ENCODE measurements at places on chromosomes 11 and 22.

- peak; percentile 67 for DNase-seq
These were observed 5.6 kb upstream of the SYT8 start for GRCh38 chr11:1829039-1829820.

DNA sequence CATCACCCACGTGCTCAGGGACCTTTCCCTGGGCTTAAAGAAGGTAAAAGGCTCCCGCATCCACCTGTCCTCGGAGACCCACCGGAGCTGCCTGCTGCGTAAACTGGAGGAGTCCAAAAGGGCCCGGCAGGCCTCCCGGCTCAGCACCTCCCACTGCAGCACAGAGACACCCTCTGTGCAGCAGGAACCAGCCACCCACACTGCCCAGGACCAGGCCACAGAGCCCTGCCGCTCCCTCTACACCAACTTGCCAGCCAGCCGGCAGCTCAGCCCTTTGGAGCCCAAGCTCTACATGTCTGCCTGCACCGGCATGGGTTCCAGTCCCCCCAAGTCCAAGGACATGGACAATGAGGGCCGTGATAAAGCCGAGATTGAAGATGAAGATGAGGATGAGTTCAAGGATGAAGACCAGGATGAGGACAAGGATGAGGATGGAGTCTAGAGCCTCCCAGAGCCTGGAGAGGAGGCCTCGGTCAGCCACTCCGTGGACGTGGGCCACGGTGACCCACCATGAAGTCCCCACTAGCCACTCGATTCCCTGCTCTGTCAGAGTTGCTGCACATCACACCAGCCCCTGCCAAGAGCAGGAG is 4.2 kb downstream of the CCDC116 start:
- no peak for DNase-seq

- no peak for DNase-seq
These were observed 16.4 kb upstream of the CSRP3 start for GRCh38 chr11:19218216-19218615.

DNA sequence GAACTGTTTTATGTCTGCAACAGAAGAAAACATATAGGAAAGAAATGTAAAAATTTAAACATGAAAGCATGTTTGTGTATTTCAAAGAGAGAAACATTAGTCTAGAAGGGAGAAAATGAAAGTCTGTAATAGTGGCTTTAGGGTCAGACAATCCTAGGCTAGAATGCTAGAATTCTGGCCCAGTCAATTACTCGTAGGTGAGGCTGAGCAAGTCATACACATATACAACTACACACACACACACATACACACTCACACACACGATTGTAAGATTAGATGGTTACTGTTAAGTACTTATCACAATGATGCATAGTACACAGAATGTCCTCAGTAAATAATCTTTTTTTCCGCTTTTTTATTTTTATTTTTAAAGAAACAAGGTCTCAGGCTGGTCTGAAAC is 37.7 kb upstream of the PCF11 start:
- no peak for DNase-seq

GRCh38 chr22:37379085-37379484 is 48.2 kb downstream of the ELFN2 start:
- no peak for DNase-seq

DNA sequence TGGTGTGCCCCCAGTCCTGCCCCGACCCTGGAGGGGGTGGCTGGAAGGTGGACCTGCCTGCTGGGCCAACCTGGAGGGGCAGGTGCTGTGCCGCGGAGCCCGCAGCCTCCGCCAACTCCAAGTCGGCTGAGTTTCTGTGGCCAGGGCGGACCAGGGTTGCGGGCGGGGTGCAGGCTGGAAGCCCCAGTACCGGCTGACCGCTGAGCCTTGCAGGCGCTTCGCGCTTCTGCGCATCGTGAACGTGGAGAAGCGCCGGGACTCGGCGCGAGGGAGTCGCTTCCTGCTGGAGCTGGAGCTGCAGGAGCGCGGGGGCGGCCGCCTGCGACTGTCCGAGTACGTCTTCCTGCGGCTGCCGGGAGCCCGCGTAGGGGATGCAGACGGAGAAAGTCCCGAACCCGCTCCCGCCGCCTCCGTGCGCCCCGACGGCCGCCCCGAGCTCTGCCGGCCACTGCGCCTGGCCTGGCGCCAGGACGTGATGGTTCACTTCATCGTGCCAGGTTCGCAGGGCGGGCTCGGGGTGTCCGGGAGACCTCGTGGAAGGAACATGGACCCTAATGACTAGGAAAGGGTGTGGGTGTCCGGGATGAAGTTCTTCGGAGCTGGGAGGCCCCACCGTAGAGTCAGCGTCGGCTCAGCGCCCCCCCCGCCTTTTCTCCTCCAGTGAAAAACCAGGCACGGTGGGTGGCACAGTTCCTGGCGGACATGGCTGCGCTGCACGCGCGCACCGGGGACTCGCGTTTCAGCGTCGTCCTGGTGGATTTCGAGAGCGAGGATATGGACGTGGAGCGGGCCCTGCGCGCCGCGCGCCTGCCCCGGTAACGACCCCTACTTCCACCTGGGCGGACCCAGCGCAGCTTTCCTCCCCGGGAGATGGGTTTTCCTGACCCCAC is 10.2 kb downstream of the B4GALNT4 start:
- no peak for DNase-seq

- DNase-seq: peak; percentile 86
These were observed 16.6 kb upstream of the ARHGAP8 start for GRCh38 chr22:44735518-44736428.

GRCh38 chr11:130772266-130773227 is 143.7 kb downstream of the SNX19 start:
- DNase-seq: no peak
